ENCODE measurements at places on chromosomes 3 and 15.

DNA sequence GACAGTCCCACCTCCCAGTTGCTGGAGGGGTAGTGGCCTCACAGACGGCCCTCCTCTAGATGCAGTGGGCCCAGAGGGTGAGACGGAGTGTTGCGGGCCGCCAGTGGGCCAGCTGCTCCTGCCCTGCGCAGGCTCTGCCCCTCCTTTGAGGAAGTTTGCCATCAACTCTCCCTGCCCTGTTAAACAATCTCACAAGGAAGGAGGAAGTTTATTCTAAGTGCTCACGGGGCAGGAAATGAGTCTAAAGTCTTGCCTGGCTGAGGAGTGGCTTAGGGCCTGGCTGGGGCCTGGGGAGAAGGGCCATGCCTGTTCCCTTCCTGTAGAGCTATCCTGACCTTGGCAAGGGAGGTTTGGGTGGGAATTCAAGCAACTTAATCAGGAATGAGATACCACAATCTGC, at the start of gene FAM3D:
TSS of gene FAM3D (minus strand) at position 92 of the 400 bp plus-strand sequence. CDS start 11,211 bp downstream, outside the sequence.
- no peak for DNase-seq

DNA sequence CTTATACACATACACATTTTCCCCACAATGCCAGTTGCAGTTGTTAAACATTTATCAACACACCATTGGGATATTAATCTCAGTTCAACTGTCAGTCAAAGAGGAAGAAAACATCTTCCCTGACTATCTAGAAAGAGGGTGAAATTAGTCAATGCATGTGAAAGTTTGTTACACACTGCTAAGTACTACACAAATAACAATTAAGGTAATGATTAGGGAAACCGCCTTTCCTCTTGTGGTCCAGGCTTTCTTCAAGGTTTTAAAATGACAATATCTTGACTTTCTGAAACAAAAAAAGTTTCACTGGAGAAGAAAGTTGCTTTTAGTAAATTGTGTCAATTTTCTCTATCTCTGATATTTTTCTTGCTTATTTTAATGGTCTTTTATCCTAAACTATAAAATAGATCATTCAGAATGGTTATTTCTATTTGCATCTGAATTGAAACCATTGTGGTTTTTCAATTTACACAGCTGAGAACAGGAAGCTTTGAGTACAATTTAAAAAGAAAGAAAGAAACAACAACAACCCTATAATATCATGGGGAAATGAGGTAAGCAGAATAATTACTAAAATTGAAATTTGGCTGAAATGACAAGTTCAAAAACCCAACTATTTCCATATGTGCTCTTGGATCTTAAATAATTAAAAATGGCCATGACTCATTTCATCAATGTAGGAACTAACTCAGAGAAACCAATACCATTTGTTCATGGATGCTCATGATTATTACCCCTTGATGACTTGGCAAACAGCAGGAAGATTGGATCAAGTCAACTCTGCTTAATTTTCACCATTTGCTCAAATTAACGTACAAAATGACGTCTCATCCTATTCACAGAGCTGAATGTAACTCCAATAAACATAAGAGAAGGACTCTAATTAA, 31.7 kb downstream of the GPR149 start:
- no peak for DNase-seq

DNA sequence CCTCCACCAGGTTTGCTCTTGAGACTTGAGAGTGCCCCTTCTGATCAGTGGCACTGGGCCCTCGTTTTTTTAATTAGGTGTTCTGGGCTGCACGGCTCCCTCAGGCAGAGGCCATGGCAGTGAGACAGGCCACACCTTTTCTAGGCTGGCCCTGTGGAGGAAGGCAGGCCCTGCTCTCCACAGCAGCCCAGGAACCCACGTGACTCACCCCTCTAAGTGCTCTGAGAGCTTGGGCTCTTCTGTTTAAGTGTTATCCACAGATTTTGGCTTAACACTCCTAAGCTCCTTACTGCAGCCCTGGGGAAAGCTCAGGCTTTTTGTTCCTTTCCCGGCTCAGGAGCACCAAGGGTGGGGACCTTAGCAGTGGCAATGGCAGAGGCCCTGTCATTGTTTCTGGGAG, 463.2 kb upstream of the GBE1 start:
- no peak for DNase-seq

DNA sequence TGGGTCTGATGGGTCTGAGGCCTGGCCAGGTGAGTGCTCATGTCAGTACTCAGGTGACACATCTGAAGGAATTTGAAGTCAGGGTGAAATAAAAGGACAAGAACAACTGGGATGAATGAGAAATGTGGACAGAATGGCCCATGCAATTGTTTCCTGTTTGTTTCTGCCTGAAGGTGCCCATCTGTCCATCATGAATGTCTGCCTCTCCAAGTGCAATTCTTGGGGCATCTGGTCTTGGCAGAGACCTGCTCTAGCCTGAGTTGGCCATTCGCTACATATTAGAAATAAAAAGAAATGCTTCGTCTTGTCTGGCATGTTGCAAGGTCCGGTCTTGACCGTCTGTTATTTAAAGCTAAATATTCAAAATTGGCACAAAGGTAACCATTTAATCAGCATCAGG, 142.0 kb upstream of the AGBL1 start:
- no peak for DNase-seq

GRCh38 chr3:140018556-140018955, 83.6 kb downstream of the CLSTN2 start:
- no peak for DNase-seq

DNA sequence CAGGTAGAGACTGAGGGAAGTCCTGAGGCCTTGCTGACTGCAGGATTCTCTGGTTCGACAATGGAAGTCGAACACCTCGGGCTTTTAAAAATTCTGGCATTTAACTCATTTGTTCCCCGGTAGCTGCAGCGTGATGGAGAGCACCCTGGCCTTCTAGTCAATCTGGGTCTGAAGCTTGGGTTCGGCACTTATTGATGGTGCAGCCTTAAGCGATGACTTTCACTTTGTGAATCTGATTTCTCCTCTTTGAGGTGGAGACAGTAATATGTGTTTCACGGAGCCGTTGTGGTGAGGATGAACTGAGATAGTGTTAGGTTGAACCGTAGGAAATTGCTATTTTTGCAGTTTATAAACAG, 621 bp upstream of the PARP6 start:
- no peak for DNase-seq

GRCh38 chr3:24067483-24067882, 122.4 kb downstream of the NR1D2 start:
- DNase-seq: no peak

GRCh38 chr15:39279311-39279710, 301.6 kb upstream of the THBS1 start:
- no peak for DNase-seq

DNA sequence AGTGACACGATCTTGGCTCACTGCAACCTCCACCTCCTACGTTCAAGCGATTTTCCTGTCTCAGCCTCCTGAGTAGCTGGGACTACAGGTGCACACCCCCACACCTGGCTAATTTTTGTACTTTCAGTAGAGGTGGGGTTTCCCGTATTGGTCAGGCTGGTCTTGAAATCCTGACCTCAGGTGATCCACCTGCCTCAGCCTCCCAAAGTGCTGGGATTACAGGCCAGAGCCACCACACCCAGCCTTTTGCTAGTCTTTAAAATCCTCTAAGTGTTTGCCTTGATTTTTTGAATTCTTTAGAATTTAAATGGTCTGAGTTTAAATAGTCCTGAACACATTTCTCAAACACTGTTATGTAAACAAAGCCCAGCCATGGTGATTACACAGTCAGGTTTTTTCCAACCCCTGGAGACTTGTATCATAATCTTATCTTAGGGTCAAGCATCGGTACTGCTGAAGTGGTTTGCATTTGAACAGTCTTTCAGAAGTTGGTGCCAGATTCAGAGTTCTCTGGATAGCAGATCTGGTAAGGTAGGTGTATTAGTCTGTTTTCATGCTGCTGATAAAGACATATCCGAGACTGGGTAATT, 28.2 kb upstream of the PIAS1 start:
- no peak for DNase-seq

DNA sequence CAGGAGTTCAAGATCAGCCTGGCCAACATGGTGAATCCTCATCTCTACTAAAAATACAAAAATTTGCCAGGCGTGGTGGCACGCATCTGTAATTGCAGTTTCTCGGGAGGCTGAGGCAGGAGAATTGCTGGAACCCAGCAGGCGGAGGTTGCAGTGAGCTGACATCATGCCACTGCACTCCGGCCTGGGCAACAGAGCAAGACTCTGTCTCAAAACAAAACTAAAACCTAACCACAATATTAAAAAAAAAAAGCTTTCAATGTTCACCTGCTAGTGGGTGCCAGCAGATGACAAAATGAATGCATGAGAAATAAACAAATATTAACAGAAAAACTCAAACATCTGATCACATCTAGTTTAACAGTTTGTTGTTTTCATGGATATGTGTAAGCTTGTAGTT, 9.0 kb downstream of the SLC24A1 start:
- DNase-seq: no peak

- no peak for DNase-seq
Observed at GRCh38 chr3:189049458-189050236, 122.1 kb upstream of the TPRG1 start.

DNA sequence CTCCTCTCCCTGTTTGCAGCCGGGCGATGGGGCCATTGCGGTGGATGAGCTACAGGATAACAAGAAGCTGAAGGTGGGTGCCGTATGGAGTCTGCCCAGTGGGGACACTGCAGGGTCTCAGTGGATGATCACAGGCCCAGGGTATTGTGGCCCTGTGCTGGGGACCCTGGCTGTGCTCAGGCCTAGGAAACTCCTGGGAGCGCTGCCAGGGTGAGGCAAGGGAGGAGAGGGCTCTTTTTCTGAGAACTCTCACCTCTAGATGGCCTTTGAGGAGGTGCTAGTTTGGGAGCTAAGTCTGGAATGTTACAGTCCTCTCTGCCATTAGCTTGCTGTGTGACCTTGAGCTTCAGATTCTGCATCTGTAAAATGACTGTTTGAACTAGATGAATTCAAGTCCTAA, 16.4 kb downstream of the SLC24A1 start:
- no peak for DNase-seq

DNA sequence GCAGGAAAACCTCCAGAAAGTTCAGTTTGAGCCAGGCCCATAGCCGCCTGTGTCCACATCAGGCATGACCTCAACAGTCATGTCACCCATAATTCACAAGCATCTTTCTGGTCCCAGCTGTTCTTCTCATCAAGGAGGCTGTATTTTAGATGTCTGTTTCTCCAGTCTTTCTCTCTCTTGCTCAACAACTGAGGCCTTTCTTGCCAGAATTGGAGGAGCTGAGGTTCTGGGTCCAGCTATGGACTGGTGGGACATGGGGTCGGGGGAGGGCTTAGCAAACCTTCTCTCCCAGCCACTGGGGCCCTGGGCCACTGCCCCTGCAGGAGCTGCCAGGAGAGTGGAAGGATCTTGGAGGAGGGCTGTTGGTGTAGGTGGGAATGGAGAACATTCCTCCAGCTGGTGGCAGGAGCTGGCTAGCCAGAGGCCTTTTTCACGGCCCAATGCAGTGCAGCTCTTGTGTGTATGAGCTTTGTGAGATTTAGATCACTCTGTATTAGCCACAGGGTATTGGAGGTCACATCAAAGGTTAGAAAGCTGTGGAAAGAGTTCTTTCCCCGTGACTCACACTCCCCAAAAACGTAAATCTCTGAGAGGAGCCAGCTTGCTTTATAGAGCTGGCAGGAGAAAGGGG, 23.5 kb downstream of the MAGEF1 start:
- DNase-seq: peak; percentile 80

- no peak for DNase-seq
Observed at GRCh38 chr3:197508461-197508860, 47.3 kb downstream of the BDH1 start.

- no peak for DNase-seq
Observed at GRCh38 chr3:13316603-13317002, 103.5 kb downstream of the NUP210 start.

- DNase-seq: no peak
Observed at GRCh38 chr3:116301422-116301821, 143.9 kb downstream of the LSAMP start.

DNA sequence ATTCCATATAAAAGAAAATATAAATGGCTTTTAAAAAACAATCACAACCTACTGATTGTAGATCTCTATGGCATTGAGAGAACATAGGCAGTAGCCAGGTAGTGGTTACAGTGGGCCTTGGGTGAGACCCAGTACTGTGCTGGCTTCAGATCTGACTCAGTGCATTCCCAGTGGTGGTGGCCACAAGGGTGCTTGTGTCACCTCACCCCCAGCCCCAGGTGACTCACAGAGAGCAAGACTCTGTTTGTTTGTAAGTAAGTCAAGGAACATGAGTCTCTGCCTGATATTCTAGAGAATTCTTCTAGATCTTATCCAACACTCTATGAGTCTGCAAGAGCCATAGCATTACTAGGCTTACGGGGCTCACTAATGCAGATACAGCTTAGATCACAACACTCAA, 118.8 kb upstream of the AZI2 start:
- DNase-seq: no peak

DNA sequence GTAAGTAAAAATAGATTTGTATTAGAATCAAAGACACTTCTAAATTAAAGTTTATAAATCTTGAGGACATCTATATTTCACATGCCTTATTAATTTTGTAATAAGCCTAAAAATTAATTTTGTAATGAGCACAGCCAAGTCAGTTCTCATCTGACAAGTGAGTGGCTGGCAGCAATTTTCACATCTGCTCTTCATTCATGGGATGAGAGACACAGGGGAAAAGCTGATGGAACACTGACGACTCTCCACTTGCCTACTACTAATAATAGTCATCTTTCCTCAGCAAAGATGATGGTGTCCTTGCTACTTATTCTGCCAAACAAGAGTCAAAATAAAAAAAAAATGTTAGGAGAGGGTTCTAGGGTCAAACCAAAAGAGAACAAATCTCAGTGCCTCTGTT, 14.4 kb upstream of the CMSS1 start:
- no peak for DNase-seq

DNA sequence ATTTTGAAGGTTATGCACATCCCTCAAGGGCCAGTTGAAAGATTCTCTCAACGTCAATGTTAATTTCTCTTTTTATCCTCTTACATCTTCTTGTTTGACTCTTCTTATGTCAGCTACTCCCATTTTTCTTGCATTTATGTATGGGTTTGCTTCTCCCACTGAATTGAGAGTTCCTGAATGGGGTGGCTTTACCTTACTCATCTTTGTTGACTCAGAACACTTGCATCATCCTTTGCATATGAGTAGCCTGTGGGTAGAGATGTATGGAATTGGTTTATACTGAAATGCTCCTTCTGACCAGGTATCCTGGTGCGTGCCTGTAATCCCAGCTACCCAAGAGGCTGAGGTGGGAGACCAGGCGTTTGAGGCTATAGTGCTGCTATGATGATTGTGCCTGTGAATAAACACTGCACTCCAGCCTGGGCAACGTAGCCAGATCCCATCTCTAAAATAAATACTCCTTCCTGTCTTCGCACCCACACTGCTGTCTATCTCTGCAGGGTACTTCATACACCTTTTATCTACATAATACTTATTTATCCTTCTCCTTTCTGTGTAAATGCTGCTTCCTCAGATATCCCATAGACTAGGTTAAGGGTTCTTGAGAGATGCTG, 123.6 kb upstream of the DPH6 start:
- no peak for DNase-seq

Data from femur (tissue), 1 donor.